ENCODE measurements at places on chromosomes 4 and X.

- peak; percentile 27 for DNase-seq
Measured at GRCh38 chrX:103554687-103555424, 30.5 kb upstream of the TCEAL4 start.

DNA sequence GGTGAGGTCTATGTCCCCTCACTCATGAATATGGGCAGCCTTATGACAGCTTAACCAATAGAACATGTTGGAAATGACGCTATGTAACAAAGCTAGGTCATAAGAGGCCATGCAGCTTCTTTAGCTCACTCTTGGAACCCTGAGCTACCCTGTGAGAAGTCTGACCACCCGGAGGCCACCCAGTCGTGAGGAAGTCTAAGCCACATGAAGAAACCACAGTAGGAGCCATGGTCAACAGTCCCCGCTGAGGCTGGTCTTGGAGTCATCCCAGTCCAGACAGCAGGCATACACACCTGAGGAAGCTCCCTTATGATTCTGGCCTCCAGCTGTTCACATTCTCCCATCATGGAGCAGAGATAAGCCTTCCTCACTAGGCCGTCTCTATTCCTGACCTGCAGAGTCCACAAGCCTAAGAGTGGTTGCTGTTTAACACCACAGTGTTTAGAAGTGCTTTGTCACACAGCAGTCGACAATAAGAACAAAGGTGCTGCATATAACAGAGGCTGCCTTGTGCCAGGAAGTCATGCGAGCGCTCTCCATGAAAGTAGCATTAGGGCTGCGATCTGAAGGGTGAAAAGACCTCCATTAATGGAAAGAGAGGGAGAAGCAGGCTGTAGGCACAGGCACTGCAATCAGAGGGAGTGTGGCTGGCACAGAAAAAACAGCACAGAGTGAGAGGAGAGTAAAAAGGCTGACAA is 38.2 kb downstream of the TSPAN5 start:
- no peak for DNase-seq

GRCh38 chr4:112633477-112634235 is 3.1 kb downstream of the ZGRF1 start:
- DNase-seq, result no peak

DNA sequence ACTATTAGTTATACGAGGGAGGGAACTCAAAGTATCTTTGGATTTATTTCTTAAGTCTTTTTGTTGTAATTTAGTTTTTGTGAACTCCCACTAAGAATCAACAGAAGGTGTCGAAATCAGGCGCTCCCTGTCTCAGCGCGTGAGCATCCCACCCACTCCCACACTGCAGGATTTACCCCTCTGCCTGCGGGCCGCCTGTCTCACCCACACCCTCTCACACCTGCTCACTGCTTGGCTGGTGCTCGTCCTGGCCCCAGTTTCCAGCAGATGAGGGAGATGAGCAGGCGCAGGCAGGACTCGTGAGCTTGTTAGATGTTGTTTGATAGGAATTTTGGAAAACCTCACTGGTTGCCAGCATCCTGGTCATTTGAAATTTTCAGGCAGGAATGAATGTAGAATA is 20.8 kb upstream of the HGFAC start:
- DNase-seq, result no peak

DNA sequence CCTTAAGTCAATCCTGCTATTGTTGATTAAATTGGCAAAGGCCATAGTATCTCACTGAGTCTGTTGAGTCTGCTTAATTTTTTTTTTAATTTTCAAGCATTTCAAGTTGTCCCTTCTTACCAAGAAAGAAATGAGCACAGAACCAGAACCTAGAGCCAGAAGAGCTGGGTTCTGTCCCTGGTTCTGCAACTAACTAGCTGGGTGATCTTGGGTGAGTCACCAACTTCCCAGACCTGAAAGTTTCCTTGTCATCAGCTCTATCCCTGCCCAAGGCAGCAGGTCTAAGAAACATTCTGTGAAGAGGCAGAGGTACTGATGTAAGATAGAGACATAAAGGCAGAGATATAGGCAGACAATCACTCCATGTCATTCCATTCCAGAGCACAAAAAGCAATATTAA is 17.3 kb downstream of the TEC start:
- no peak for DNase-seq

GRCh38 chrX:127038065-127038464 is 218.5 kb downstream of the PRR32 start:
- DNase-seq, result no peak

GRCh38 chr4:73883306-73883705 is 14.1 kb downstream of the CXCL1 start:
- DNase-seq, result no peak

DNA sequence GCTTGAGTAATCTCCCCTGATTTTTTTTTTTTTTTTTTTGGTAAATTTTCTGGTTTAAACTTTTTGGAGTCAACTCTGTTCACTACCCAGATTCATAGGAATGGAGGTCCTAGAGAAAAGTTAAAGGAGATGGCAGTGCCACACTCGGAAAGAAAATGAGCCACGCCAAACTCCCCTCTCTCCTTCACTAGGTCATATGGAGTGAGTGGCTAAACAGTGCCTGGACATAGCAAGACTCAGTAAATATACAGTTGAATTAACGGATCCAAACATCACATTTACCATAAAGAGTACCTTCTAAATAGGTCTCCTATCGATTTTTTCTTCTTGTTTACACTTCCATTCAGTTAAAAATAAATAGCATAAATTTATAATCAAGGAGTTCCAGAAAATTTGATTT is 13.6 kb upstream of the AMTN start:
- no peak for DNase-seq

DNA sequence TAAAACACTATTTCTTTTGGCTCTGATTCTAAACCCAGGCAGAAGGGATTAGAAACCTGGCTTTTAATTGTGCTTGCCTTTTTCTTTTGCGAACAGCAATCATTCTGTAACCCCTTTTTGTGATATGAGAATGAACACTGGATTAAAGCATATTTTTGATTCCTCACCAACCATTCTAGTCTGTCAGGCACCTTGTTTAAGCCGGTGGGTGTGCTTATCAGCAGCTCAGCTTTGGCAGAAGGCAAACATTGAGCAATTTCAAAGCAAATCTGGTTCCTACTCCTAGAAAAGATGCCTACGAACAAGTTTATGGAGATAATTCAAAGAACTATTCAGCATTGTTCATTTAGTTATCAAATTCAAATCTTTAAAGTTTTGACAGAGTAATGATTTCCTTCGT is 265.1 kb upstream of the FAM241A start:
- no peak for DNase-seq

GRCh38 chr4:8237256-8237989 is 32.1 kb upstream of the HTRA3 start:
- no peak for DNase-seq

DNA sequence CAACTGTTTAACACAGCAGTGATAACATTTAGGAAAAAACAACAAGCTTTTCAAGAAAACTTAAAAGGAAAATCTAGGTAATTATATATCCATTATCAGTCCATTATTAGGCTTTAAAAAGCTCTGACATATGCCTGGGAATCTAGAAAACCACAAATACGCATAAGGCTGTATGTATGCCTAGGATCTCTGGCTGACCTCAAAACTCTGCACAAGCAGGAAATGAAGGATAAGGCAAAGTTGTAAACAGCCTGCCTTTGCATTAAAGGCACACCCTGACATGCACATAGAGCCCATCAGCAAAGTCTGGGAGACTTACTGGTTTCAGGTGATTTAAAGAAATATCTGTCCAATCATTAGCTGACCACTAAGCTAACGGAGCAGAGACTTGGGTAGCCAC is 14.0 kb downstream of the TIMP1 start:
- no peak for DNase-seq

- no peak for DNase-seq
Measured at GRCh38 chr4:2787230-2788100, 5.4 kb upstream of the SH3BP2 start.

- DNase-seq, result no peak
Measured at GRCh38 chr4:123121241-123121907, 199.0 kb upstream of the NUDT6 start.

DNA sequence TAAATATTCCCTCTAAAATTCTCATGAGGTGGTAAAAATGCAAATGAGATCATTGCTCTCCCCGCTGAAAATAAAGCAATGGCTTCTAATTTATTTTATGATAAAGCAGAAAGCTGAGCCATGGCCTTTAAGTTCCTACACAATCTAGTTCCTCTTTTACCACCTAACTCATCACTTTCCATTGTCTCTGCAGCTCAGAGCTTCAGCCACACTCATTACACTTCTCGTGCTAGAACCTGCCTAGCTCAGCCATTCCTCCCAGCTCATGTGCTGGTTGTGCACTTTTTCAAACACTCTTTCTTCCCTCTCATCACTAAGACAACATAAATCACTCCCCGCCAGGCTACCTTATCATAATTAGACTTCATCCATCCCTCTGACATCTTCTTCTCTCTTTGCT is 1112.1 kb upstream of the PRKX start:
- DNase-seq, result no peak

DNA sequence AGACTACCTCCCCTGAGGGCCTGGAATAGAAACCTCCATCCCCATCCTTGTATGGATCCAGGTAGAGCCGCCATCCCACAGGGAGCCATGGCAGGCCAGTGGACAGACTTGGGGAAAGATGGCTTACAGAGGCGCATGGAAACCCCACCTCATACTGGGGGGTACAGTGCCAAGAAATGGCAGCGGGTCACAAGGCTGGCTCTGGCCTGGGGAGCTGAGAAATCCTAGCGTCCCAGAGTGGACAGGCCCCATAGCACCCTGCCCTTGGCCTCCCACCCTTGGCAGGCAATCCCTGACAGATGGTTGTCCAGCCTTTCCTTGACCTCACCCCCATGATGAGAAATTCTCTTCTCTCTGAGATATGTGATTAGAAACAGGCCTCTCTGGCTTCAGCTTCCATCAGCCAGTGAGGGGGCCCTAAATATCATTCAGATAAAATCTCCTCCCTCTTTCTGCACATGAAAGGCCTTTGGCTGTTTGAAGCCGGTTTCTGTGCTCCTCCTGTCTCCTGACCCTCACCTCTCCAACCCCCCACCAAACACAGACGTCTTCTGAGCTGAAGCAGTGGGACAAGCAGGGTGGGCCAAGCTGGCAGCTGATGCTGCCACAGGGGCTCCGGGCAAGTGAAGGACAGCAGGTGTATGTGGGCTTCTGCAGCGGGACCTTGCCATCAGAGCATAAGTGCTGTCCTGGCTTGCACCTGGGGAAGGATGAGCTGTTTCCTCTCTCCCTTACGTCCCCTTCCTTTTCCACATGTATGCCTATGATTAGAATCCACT is 204.4 kb upstream of the MAMLD1 start:
- no peak for DNase-seq

DNA sequence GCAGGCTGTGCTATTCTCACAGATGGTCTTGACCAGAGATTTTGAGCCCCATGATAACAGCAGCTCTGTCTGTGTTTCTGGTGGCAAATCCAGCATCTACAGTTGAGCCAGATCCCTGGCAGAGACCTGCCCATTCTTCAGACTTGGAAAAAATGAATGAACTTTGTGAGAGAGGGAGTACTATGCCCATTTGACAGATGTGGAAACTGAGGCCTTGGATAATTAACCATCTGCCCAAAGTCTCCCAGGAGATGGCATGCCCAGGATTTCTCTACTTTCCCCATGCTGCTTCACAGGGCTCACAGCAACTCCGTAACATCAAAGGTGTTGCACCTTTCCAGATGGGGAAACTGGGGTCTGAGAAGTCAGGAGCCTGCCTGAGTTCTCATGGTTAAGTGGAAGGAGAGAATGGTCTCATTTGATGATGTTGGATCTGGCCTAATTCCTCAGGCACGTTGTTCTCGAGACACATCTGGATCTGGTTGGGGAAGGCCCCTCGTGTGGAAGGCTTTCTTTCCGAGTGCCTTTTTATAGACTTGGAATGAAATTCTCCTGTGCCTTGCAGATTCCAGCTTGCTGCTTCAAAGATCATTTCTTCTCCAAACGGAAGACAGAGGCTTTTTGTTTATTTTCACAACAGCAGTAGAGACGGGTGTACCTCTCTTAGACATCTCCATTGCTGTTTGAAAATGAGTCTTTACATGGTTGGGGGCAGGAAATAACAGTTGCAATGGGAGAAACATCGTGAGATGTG is 73.3 kb upstream of the STX18 start:
- no peak for DNase-seq

- no peak for DNase-seq
Measured at GRCh38 chrX:72392816-72393800, 87.4 kb upstream of the CITED1 start.

GRCh38 chrX:68660746-68661145 is 13.3 kb downstream of the STARD8 start:
- DNase-seq, result no peak

GRCh38 chrX:36861601-36862000 is 146.6 kb upstream of the FAM47C start:
- DNase-seq, result no peak

DNA sequence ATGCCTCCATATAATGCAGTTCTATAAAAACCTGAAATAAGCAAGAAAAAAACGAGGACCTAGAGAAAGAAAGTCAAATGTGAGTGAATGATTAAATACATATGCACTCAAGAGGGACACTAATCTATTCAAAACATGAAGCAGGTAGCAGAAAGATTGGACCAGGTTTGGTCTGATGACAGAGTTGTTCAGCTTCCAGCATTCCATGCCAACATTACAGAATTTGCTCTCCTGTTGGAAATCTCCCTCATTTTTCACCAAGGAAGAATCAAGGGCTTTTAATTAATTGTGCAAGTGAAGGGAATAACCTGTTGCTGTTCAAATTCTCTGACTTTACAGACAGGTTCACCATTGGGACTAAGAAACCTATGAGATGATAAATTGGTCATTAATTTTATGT is 379.0 kb upstream of the RASGEF1B start:
- no peak for DNase-seq

GRCh38 chr4:94525993-94526728 is 74.4 kb downstream of the PDLIM5 start:
- DNase-seq, result no peak

- DNase-seq, result no peak
Measured at GRCh38 chrX:21885568-21885967, 29.8 kb downstream of the YY2 start.

GRCh38 chr4:178577933-178578332 is 1135.7 kb upstream of the AGA start:
- no peak for DNase-seq

DNA sequence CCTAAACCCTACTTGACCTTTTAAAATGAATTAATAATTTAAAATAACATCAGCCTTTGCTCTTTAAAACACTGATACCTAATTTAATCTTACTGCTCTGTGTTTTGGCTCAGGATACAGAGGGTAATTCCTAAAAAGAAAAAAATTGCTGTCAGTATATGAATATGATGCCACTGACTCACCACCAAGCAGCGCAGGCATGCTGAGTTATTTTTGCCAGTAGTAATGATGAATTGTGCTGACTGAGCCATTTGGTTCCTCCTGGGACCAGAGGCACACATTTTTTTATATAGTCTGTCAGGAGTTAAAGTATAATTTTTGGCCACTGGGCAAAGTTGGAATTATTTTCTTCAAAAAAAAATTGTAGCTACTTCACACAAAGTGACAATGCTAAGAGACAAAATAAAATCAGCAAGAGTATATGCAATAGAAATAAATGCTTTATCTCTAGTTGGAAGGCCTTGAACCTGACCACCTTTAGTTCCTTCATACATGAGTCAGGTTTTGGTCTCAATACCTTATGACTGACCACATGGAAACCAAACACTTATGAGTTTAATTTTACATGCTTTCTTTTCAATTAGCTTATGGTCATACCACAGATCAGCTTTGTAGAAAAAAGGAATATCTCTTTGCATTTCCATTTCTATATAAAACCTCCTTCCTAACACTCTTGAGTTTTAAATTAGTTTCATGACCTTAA is 115.1 kb downstream of the PPP3CA start:
- no peak for DNase-seq

Measured in progenitor cell of endocrine pancreas (in vitro differentiated cells).